ENCODE measurements at places on chromosomes 11 and 22. TPM values are rescaled to one million over a fixed set of nuclear protein-coding genes. Genes with fewer than 3 reads are reported as not detected.

DNA sequence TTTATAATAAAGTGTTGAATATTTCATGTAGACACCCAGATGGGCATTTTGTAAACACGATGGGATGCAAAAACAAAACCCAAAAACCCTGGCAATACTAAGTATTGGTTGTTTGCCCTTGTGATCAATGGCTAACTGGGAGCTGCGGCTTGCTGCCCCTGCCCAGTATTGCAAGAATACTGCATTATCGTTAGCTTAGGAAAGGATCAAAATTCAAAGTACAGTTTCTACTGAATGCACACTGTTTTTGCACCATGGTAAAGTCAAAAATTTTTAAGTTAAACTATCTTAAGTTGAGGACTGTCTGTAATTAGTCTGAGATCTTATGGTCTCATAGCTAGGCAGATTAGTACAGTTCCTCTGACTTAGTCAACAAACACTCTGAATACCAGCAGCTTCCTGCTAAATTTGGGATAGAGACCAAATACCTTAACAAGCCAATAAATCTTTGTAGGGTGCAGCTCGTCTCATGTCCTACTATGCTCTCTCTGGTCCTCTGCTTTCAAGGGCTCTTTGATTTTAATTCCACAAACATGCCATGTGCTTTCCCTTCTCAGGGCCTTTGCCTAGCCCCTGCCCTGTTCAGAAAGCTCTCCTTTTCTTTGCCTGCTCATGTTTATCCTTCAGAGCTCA lies 4.0 kb downstream of the CCDC90B start:
- H3K4me3 ChIP-seq: no peak overlapping the region
- no peaks in the 10 kb centered on the region for H3K27me3 ChIP-seq
- H3K4me1 ChIP-seq: peaks cover 14% of the 10 kb centered on the region
- DNase-seq: no peak
- H3K36me3 ChIP-seq: peaks cover 2% of the 10 kb centered on the region
- no peak overlapping the region for H3K27ac ChIP-seq

DNA sequence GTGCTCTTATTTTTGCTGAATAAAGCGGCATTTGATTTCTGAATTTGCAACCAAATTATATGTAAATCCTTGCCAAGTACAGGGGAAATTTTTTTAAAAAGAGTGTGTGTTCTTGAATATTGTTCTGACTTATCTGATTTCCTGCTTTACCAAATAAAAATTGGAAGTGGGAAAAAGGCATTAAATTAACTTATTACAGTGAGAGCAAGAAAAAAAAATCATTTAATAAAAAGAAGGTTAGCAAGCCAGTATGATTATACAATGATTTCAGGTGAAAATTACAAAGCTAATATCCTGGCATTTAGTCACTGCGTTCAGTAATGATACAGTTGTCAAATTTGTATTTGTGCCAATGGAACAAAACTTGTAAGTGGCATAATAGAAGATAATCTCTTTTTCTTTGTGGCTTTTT lies 82.1 kb upstream of the PPARA start:
- no peak for DNase-seq
- no peaks in the 10 kb centered on the region for H3K27me3 ChIP-seq
- H3K4me1 ChIP-seq: peaks cover 10% of the 10 kb centered on the region
- no peaks in the 10 kb centered on the region for H3K36me3 ChIP-seq

MISFA gene
- 0.95 TPM for polyA plus RNA-seq

CALCA gene
- polyA plus RNA-seq: 6.2 TPM

SDHD gene
- polyA plus RNA-seq: 85.5 TPM

DNA sequence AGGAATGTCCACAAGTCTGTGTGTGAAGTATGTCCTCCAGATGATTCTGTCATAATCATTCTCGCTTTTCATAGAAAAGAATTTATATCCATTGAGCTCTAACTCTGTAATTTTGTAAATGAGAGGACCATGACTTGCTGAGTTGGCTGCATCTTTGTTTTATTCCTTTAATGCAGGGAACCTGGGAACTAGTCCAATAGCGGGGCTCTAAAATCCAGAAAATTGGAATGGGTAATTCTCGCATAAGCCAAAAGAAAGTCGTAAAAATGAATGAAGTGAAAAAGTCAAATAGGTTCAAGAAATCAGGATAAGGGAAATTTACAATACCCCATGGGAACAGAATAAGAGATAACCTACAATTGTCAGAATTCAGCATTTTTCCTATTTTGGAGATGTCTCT lies 232.5 kb downstream of the RAB38 start:
- H3K27ac ChIP-seq: no peak overlapping the region
- no peaks in the 10 kb centered on the region for H3K4me1 ChIP-seq
- no peak for DNase-seq
- H3K27me3 ChIP-seq: no peaks in the 10 kb centered on the region

DNA sequence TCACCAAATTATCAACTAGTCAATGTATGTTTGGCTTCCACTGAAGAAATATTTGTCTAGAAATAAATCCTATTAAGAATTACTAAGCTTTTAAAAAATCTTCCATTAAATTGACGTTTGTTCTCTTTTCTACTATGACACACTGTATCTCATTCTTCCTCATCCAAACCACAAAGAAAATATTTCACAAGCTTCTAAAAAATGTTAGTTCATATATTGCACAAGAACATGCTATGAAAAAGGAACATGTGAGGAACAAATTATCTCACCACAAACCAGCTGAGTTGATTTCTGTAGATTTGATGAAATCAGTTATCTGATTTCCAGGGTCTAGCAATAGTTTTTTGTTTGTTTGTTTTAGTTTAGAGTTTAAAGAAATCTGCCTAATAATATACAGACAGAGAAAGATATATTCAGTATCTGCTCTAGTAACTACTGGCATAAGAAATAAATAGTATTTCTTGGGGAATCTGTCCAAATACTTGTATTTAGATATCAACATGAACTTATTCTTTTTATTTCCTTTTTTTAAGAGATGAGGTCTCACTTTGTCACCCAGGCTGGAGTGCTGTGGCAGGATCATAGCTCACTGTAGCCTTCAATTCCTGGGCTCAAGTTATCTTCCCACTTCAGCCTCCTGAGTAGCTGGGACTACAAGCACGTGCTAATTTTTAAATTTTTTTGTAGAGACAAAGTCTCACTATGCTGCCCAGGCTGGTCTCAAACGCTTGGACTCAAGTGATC lies 161.7 kb downstream of the ATG16L2 start:
- H3K36me3 ChIP-seq: peaks cover 7% of the 10 kb centered on the region
- H3K27me3 ChIP-seq: no peaks in the 10 kb centered on the region
- peak; percentile 62 for DNase-seq
- H3K4me3 ChIP-seq: no peak overlapping the region
- no peaks in the 10 kb centered on the region for H3K4me1 ChIP-seq
- peak overlapping the region; percentile 79 for H3K27ac ChIP-seq

OR6A2 gene
- polyA plus RNA-seq: not detected

SLC22A25 gene
- not detected for polyA plus RNA-seq

GRCh38 chr11:113634940-113635575 lies 71.0 kb downstream of the TMPRSS5 start:
- no peaks in the 10 kb centered on the region for H3K27me3 ChIP-seq
- no peak for DNase-seq
- H3K4me3 ChIP-seq: no peak overlapping the region
- no peaks in the 10 kb centered on the region for H3K4me1 ChIP-seq

GAL3ST3 gene
- not detected for polyA plus RNA-seq

GRCh38 chr11:104967534-104968354 lies 630 bp downstream of the CASP4 start:
- H3K36me3 ChIP-seq: peaks cover 3% of the 10 kb centered on the region
- H3K4me3 ChIP-seq: peak overlapping the region; percentile 48
- peaks cover 7% of the 10 kb centered on the region for H3K4me1 ChIP-seq
- no peak for DNase-seq
- H3K27ac ChIP-seq: peak overlapping the region; percentile 90

CCDC116 gene
- 0.37 TPM for polyA plus RNA-seq

OR52I2 gene
- polyA plus RNA-seq: not detected

GRCh38 chr22:49163258-49163959 lies 664.3 kb downstream of the BRD1 start:
- no peak overlapping the region for H3K4me3 ChIP-seq
- H3K36me3 ChIP-seq: no peaks in the 10 kb centered on the region
- H3K27me3 ChIP-seq: no peaks in the 10 kb centered on the region
- no peak for DNase-seq
- no peaks in the 10 kb centered on the region for H3K4me1 ChIP-seq

GRCh38 chr22:32325811-32326237 lies 31.8 kb upstream of the RFPL3 start:
- no peaks in the 10 kb centered on the region for H3K4me1 ChIP-seq
- no peaks in the 10 kb centered on the region for H3K27me3 ChIP-seq
- H3K27ac ChIP-seq: no peak overlapping the region
- no peaks in the 10 kb centered on the region for H3K36me3 ChIP-seq
- no peak overlapping the region for H3K4me3 ChIP-seq

DNA sequence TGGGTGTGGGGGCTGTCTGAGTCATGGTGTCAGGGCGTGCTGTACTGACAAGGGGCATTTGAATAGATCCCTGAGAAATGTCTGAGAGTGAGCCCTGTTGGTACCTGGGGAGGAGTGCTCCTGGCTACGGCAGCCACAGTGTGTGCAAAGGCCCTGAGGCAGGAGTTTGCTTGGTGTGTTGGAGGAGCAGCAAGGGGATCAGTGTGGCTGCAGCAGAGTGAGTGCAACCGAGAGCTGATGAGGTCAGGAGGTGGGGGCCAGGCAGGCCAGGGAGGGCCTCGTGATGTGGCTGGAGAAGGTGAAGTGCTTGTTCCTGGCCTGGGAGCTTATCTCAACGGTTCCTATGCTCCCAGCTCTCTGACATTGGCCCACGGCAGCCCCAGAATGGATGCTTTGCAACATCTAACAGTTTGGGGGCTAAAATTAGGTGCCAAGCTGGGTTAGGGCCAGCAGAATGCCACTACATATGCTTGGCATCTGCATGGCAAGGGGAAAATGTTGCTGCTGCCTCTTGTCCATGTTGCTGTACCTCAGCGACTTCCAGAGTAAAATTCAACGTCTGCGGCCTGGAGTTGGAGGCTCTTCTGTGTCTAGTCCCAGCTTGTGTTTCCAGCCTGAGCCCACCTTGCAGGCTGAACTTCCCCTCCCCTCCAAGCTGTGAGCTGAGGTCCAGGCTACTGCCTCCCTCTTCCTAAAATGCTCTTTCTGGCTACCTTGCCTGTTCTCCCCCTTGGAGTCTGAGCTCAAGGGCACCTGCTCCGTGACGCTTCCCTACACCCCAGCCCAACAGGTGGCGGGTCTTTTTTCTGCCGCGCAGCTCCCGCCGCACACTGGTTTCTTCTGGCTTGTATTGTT lies 48.2 kb upstream of the MYEOV start:
- no peaks in the 10 kb centered on the region for H3K27me3 ChIP-seq
- DNase-seq: no peak
- no peaks in the 10 kb centered on the region for H3K36me3 ChIP-seq
- no peak overlapping the region for H3K27ac ChIP-seq
- peaks cover 21% of the 10 kb centered on the region for H3K4me1 ChIP-seq

- no peaks in the 10 kb centered on the region for H3K4me1 ChIP-seq
- no peak for DNase-seq
- no peak overlapping the region for H3K4me3 ChIP-seq
- no peaks in the 10 kb centered on the region for H3K27me3 ChIP-seq
Observed at GRCh38 chr11:127027789-127028188, 27.2 kb upstream of the KIRREL3 start.

DNA sequence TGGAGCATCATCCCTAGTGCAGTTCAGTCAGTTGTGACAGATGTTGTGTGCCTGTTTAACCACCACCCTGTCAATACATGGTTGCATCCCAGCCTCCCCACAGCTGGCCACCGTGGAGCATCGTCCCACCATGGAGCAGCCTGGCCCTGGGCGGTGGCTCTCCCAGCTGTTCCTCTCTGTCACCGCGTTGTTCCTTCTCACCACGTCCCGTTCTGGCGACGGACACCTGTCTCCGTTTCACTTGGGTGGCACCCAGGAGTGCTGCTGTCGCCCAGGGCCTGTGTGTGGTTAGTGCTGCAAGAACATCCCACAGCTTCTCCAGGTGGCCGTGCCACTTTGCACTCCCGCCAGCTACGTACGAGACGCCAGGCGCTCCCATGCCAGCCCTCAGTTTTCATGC lies 26.5 kb downstream of the MUC6 start:
- H3K4me1 ChIP-seq: no peaks in the 10 kb centered on the region
- no peak for DNase-seq
- H3K4me3 ChIP-seq: no peak overlapping the region
- no peak overlapping the region for H3K27ac ChIP-seq

- H3K4me3 ChIP-seq: no peak overlapping the region
- no peak for DNase-seq
- no peaks in the 10 kb centered on the region for H3K27me3 ChIP-seq
- H3K27ac ChIP-seq: no peak overlapping the region
- H3K36me3 ChIP-seq: no peaks in the 10 kb centered on the region
- H3K4me1 ChIP-seq: peaks cover 20% of the 10 kb centered on the region
Observed at GRCh38 chr11:8066911-8067455, 14.0 kb upstream of the TUB start.

DNA sequence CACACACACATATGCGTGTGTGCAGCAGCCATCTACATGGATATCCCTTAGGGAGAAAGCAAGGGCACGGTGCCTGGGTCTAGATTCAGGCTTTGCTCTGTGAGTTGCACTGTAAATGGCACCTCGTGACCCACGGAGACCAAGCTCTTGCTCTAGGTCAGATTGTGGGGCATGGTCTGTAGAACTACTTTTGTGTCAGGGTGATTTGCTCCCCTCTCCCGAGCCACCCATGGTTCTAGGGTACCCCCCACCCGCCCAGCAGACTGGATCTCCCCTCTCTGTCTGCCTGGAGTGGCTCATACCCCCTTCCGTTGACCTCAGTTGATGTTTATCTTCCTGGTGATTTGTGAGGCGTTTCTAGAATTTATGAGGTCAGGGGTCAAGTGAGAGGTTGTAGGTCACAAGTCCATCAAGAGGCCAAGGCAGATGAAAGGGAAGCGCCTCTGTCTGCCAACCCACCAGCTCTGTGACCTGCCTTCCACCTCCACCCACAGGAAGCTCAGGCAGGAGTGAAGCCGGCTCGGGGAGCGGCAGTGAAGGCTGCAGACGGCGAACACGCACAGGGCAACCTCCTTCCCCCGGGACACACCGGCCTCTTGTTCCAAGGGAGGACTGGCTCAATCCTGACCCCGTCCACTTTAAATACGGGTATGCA lies 76.2 kb upstream of the TTLL12 start:
- H3K36me3 ChIP-seq: no peaks in the 10 kb centered on the region
- no peak overlapping the region for H3K4me3 ChIP-seq
- H3K4me1 ChIP-seq: peaks cover 13% of the 10 kb centered on the region
- no peak overlapping the region for H3K27ac ChIP-seq
- H3K27me3 ChIP-seq: no peaks in the 10 kb centered on the region

FGF3 gene
- polyA plus RNA-seq: not detected

MPEG1 gene
- polyA plus RNA-seq: 7.0 TPM

C11orf42 gene
- polyA plus RNA-seq: not detected

RHBDD3 gene
- 33.5 TPM for polyA plus RNA-seq

P2RY6 gene
- 3.0 TPM for polyA plus RNA-seq

- peak overlapping the region; percentile 100 for H3K4me3 ChIP-seq
- H3K27ac ChIP-seq: peak overlapping the region; percentile 84
- H3K36me3 ChIP-seq: no peaks in the 10 kb centered on the region
- peak; percentile 63 for DNase-seq
Observed at GRCh38 chr11:36509201-36509639, 852 bp downstream of the TRAF6 start.
